ENCODE measurements at places on chromosomes 1 and 21.

GRCh38 chr1:222464841-222465210 is 83.1 kb downstream of the HHIPL2 start:
- peak; percentile 79 for DNase-seq

- no peak for DNase-seq
Observed at GRCh38 chr1:172893146-172893841, 157.4 kb downstream of the TNFSF18 start.

DNA sequence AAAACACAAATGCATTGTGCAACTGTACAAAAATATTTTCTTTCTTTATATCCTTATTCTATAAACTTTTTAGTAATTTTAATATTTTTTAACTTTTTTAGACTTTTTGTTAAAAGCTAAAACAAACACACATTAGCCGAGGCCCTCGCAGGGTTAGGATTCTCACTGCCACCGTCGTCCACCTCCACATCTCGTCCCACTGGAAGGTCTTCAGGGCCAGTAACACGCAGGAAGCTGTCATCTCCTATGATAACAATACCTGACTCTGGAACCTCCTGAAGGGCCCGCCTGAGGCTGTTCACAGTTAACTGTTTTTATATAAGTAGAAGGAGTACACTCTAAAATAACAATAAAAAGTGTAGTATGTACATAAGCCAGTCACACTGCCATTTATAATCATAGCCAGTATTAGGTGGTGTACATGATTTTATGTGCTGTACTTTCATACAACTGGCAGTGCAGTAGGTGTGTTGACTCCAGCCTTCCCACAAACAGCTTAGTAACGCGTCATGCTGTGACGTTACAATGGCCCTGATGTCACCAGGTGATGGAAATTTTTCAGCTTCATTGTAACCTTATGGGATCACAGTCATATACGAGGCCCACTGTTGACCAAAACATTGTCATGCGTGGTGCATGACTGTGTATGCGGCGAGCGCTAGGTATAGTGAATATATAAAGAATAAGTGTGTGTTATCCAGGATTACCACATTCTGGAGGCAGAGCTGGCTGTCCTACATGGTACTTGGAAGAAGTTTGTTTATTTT is 8.8 kb downstream of the TFF2 start:
- no peak for DNase-seq

- DNase-seq = no peak
Observed at GRCh38 chr1:210536254-210536961, 207.7 kb downstream of the HHAT start.

- no peak for DNase-seq
Observed at GRCh38 chr1:42035205-42035829, 116.6 kb upstream of the HIVEP3 start.

DNA sequence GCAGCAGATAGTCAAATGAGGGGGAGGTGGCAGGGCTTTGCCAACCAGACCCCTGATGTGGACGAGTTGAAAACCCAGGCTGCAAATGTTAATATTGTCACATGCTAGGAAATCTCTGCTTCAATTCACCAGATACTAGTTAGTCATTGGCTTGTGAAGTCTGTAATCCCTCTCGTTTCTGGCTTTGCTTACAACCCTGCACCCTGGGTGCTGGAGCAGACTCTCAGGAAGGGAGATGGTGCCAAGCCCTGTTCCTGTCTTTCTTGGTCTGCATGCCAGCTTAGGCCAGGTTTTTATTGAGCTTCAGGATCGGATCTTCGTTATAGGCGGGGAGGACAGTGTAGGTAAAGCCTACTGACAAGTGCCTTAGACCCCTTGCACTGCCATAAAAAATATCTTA is 53.3 kb downstream of the MDM4 start:
- DNase-seq = no peak

GRCh38 chr1:154263465-154264332 is 8.7 kb upstream of the HAX1 start:
- no peak for DNase-seq

- no peak for DNase-seq
Observed at GRCh38 chr1:121445679-121446078, 260.9 kb downstream of the SRGAP2C start.

- DNase-seq = no peak
Observed at GRCh38 chr1:90457985-90458384, 259.1 kb downstream of the BARHL2 start.

DNA sequence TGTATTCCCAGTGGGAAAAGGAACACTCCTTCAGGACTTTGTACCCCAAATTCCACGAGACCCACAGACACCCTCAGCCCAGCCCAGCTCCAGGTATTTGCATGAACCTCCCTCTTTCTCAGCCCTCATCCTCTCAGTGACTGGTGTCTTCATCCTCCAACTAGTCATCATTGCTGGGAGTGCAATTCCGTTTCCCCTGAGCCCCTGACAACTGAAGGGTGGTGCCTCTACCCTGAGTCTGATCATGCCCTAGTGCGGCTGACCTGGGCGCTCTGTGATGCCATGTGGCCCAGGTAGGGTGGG is 3.8 kb upstream of the ZNF692 start:
- DNase-seq = no peak

- DNase-seq = peak; percentile 38
Observed at GRCh38 chr1:66271216-66271903, 262.6 kb upstream of the SGIP1 start.

DNA sequence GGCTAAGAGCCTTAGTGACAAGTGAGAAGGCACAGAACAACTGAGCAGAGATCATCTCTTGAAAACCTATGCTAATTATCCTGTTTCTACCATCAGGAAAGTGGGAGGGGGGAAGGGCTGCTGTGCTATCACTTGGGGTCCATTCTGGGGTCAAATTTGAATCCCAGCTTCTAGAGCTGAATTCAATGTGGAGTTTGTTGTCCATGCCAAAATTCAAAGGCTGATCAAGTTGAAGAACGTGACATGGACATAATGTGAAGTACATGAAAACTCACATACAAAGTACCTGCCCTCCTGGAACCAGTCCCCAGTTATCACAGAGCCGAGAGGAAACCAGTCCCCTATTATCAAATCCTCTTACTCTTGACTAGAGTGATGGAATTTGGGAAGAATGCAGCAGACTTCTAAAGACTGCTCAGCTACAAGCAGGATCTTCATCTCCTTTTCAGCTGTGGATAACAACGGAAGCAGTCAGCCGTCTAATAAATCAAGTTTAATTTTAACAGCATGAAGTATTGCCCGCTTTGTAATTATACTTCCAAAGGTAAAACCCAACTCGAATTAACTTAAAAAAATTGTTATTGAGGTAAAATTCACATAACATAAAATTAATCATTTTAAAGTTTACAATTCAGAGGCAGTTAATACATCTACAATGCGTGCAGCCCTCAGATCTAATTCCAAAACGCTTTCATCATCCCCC is 78.3 kb downstream of the SLC45A1 start:
- DNase-seq = no peak
